ENCODE measurements at places on chromosomes 7 and 10.

DNA sequence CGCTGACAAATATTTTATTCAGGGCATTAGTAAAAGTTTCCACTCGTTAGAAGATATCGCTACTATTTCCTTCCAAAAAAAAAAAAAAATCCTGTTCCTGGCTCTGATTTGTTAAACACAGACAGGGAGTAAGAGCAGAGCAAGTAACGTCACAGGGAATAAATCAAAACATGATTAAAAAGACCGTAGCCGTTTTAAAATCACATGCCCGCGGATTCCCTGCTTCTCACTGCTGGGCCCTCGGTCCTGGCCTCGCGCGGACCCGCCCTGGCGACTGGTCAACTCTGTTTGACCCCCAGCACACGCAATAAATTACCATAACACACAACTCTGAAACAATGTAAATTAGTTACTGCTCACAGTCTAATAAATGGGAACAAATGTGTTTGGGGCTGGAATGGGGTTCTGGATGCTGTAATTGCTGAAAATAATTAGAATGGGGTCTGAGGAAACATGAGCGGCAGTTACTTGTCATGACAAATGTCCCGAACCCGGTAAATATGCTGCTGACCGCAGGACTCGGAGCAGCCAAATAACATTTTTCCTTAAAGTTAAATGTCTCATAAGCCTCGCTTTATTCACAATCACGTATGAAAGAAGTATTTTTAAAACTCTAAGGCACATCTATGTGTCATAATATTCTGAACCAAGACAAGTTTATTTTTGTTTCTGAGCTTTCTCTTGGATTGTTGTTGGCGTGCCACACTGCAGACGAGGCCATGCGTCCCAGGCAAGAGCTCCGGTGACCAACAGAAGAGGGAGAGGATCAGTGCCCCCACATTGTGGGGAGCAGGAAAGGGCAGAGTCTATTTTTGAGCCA is 17.9 kb downstream of the EBF3 start:
- no peak for DNase-seq

DNA sequence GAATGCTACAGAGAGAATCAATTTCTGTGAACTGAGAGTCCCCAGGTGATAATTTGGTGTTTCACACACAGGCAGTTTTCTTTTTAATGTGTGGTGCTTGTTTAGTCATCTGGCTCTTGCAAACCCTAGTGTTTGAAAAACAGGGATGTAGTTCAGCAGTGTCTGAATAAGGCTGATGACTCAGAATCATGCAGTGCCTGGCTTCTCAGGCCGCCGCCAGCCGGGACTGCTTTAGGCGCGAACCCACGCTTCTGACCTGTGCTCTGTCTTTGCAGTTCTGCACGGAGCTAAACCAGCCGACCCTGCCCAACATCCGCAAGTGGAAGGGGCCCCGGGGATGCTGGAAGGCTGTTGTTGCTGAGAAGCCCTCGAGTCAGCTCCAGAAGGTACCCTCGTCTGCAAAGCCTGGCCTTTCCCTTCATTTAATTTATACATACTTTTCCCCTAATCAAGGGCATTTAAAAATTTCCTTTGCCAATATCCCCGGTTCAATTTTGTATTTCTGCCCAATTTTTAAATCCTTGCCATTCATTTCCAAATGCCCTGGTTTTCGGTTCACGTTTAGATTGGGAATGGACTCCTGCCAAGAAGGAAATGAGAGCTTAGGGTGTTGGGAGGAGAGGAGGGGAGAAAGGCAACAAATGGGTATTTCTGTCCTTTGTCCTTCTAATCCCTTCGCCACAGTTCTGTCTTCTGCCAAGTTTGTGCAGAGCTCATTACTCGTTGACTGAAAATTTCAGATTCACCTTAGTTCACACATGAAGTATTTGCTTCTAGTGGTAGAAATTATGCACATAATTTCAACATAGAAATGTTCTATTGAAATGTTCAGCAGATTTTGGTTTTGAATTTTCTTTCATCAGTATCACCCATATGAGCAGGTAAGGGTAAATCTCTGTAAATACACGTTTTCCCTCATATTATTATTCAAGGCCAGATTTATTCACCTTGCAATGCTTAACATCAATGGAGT is 108.5 kb upstream of the ANLN start:
- DNase-seq: no peak

DNA sequence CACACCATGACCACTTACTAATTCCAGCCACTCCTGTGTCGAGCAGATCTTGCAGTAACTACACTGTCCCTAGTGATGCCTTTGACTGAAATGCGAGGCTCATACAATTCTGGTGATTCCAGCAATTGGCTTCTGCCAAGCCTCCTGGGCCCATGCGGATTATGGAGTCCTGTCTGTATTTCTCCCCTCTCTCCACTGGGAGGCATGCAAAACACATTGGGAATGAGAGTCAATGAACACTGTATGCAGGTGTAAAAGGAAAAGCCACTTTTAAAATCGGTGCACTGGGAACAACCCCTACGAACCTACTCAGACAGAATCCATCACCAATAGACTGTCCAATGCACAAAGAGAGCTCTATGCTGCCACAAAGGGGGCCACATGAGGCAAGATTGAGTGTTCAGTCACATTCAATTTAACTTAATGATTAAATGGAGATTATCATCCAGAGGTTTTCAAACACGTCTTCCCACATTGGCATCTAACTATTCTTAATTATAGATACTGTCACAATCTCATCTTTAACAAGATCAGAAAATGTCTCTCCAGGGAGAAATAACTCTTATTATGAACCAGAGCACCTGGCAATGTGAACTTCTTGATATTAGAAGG is 550.6 kb downstream of the GLRX3 start:
- DNase-seq: no peak

DNA sequence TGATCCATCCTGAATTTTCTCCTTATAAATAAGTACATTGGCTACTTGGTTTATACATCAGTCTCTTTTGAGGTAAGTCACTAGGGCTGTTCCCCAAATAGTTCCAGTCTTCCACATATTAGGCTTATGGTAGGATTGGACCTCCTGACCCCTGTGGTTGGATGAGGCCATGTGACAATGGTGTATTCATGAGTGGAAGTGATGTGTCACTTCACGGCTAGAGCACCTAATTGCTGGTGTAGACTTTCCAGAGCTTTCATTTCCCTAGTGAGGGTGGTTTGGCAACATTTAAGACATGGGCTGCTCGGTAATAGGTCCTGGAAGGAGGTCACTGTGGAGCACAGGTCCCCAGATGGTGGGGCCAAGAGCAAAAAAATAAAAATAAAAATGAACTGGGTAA is 141.2 kb upstream of the ABCB5 start:
- DNase-seq: no peak

DNA sequence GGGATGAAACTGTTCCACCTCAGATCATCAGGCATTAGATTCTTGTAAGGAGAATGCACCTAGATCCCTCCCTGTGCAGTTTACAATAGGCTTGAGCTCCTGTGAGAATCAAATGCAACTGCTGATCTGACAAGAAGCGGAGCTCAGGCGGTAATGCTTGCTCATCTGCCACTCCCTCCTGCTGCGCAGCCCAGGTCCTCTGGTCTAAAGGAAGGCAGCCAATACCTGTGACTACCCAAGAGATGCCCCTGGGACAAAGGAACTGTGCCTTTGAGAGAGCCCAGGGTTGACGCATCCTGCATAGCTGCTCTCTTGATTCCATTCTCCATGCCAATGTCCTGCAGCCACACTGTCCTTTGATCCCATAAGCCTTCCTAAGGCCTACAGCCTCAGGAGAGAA is 73.1 kb downstream of the ADCYAP1R1 start:
- DNase-seq: no peak

DNA sequence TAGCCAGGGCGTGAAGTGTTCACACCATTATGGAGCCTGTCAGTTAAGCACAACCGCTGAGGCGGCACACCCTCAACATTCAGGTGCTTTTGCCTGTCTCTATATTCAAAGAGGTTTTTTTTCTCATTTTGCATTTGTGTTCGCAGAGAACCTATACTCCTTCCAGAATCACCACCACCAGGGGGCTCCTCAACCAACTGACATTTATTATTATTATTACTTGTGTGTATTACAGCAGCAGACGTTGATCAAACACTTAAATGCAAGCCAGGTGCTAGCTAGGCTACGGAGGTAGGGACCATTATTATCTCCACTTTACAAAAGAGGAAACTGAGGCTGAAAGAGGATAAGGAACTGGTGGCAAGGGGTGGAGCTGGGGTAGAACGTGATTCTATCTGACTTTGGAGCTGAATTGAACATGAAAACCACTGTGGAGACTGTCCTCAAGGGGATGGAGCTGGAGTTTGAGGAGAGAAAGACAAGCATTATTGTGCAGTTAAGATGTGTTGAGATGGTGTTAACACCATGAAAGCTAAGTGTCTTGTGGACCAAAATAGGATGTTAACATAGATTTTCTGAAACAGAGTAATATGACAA is 133.8 kb upstream of the PLXNA4 start:
- DNase-seq: peak; percentile 8

- DNase-seq: no peak
These were observed 1.9 kb upstream of the TAS2R39 start for GRCh38 chr7:143181349-143181748.

Measured in effector CD4-positive, alpha-beta T cell (primary cell).